Uterus (tissue), 4 donors: ENCODE measurements at places on chromosomes 4 and X. TPM values are rescaled to one million over a fixed set of nuclear protein-coding genes. Genes with fewer than 3 reads are reported as not detected.

- DNase-seq: no peak
These were observed 139.0 kb downstream of the DCK start for GRCh38 chr4:71132486-71132885.

GRCh38 chr4:89949782-89950387 is 55.2 kb downstream of the MMRN1 start:
- DNase-seq: no peak

Gene ELF2
- 65.8 TPM for total RNA-seq

DNA sequence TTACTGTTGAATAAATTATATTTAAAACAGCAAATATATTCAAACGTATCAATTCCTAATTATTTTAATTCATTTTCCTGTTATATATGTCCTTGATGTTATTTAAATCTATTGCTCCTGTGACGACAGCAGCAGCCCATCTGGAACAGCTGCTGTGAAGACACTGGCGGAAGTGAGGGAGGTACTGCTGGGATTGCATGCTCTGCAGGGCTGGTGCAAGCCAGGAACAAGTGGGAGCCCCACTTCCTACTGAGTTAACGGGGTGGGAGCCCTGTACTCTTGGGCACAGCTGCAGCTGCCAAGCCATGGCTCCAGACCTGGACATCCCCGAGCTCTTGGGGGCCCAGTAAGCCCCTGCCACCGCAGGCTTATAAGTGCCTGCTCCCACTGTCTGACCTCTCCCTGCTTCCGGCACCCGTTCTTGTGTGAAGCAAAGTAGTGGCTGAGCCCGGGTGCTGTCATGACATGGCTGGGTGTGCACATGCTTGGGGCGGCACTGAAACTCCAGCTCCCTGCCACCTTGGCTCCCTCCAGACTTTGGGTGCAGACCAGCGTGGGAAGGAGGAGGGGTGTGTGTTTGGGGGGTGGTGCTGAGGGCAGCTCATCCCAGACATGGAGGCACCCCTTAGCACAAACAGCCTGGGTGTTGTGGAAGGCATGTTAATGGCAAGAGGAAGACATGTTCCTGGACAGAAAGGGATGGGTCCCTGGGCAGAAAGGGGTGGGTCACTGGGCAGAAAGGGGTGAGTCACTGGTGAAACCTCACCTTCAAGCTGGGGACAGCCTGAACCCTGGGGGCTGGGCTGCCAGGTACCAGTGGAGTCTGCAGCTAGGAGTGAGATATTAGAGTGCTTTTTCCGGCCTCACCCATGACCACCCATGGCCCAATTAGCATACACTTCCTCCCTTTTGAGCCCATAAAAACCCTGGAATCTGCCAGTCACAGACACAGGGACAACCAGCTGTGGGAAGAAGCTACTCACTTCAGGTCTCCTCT is 1981.3 kb upstream of the IGFBP7 start:
- DNase-seq: peak; percentile 9

- DNase-seq: peak; percentile 4
These were observed 34.1 kb upstream of the SORCS2 start for GRCh38 chr4:7158081-7158750.

Gene CDKN2AIP
- total RNA-seq: 37.1 TPM

DNA sequence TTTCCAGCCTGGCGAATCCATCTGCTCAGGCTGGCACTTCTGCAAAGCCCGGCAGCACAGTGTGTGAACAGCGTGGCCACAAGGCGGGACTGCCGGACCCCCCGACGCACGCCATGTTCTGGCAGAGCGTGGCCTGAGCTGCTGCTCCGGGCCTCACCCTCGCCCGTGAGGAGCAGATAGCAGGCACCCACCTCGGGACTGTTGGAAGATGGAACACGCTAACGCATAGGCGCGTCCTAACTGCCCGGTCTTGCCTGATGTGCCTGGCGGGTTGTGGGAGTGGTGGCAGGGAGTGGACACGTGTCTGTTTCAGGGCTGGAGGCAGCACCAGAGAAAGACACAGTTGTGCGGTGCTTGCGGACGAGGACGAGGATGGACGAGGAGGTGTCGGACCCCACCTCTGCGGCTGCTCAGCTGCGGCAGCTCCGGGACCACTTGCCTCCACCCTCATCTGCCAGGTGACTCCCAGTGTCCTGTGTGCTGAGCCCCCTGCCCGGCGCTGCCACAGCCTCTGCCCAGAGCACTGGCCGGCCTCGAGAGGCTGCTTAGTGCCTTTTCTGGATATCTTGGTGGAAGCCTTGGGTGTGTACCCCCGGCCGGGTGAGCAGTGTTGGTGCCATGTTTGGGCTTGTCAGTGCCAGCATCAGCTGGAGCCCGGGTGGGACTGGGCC is 28.2 kb downstream of the UVSSA start:
- DNase-seq: no peak

DNA sequence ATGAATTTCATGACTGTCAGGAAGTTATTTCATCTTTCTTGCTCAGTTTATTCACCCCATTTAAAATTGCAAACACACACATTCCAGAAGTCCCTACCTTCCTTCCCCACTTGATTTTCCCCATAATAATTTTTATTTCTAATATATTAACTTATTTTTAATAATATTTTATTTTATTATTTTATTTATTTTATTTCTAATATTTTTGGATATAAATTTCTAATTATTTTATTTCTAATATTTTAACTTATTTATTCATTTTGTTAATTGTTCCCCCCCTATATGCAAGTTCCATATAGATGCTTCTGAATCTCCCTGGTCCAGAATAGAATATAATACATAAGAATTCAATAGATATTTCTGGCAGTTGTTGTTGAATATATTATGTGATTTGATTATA is 293.7 kb upstream of the CPEB2 start:
- DNase-seq: no peak

DNA sequence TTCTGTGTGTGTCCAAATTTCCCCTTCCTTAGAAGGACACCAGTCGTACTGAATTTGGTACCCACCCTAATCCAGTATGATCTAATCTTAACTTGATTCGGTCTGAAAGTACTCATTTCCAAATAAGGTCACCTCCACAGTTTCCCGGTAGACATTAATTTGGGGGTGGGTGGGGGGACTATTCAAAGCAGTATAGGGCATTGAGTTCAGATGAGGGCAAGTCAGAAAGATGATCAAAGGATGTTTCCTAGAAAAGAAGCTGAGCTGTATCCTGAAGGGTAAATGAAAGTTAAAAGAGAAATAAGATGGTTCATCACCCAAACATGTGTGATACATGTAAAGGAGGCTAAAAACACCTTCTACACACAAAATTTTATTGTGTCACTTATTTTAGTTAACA is 42.0 kb upstream of the SCRG1 start:
- no peak for DNase-seq

GRCh38 chr4:19729886-19730651 is 521.6 kb upstream of the SLIT2 start:
- no peak for DNase-seq

GRCh38 chr4:14596904-14597303 is 405.4 kb upstream of the CPEB2 start:
- DNase-seq: no peak

- DNase-seq: no peak
These were observed 25.9 kb downstream of the COL25A1 start for GRCh38 chr4:109276482-109277095.

DNA sequence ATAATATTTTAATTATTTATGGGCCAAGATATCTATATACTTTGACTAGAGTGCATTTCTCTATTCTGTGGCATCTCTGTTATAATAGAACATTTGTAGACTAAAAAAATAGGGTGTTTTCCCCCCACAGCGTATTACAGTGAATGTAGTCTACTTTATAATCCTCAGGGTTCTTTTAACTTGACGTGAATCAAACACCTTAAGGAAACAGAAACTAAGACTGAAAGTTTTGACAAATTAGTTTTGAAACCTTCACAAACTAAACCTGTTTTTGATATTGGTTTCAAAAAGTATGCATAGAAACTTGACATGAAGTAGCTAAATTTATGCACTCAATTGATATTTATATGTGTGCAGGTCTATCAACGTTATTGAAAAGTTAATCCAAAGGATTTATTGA is 1963.1 kb upstream of the TENM3 start:
- no peak for DNase-seq

Gene GRSF1
- 82.0 TPM for total RNA-seq

Gene PAGE2
- not detected for total RNA-seq

GRCh38 chr4:84634961-84635360 is 52.0 kb downstream of the CDS1 start:
- no peak for DNase-seq

DNA sequence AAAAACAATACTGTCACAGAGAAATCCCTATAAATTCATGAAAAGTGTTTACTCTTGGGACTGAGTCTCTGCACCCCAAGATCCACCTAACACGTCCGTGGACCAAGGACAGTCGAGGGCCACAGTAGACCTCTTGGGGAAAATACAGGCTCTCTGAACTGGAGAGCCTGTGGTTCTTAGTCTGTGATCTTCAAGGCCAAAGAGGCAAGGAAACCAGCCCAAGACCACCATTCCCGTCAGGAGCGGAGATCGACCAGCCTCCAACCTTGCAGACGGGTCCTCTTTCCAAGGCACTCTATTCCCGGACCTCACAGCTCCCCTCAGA is 1.6 kb upstream of the APBB2 start:
- DNase-seq: no peak

DNA sequence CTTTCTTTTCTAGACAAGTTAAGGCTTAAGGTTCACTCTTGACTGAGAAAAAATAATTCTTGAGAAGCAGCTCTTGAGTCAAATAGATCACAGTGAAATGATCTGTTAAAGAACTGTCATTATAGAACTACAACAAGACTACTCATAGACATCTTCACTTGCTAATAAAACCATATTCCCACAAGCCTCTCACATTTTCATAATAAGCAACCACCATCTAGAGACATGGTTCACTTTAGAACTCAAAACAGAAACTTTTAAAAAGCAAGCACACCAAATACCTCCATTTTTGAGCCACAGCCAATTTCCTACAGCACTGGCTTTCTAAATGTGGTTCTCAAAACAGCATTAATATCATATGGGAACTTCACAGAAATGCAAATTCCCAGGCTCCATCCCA is 309.5 kb downstream of the TMA16 start:
- no peak for DNase-seq

GRCh38 chrX:32749070-32749469 is 462.3 kb downstream of the DMD start:
- DNase-seq: no peak

- no peak for DNase-seq
These were observed 31.4 kb downstream of the TBC1D9 start for GRCh38 chr4:140724760-140725159.

Gene NPY2R
- total RNA-seq: not detected

Gene NAP1L3
- 3.5 TPM for total RNA-seq

DNA sequence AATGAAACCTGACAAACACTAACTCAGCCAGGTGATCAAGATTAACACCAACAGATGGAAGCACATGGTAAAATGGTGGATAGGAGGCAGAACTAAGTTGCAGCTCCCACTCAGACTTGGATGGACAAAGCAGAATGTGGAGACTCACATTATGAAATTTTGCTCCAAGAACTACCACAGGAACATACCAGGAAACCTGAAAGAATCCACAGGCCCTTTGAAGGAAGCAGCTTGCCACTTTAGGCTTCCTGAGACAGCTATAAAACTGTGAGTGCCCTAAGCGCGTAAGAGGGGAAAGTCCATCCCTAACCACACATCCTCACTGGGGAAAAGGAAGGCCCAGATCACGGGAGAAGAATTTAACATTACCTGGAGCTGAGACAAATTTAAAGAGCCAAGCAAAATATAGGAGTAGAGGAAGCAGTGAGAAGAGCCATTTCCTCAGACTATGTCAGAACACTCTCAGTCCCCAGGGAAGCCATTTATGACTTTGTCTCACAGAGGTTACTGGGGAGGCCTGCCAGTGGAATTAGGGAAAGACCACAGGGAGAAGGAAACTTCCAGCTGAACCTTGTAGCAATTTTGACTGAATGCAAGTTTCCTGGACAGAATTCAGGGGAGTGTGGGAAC is 224.5 kb downstream of the TEX13C start:
- DNase-seq: no peak

GRCh38 chrX:139803224-139803623 is 95.3 kb upstream of the MCF2 start:
- DNase-seq: no peak

DNA sequence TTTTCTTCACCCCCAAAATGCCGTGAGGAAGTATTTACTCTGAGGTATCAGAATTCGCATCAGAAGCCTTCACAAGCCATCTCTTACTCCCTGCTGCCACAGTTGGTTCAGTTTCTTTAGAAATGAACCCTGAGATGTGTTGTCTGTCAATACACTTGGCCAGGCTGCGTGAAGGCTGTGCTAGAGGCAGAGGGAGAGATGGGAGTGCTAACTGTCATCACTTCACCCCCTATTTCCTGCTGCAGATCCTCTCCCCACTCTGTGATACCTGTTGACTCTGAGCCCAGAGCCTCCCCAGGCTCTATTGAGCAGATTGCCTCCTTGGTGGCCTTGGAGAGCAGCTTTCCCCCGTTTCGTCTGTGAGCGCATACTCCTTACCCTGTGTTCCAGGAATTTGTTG is 34.8 kb downstream of the FHIP1A start:
- DNase-seq: no peak

Gene CT45A2
- total RNA-seq: not detected

GRCh38 chr4:117770269-117771102 is 263.8 kb upstream of the NDST3 start:
- no peak for DNase-seq

- no peak for DNase-seq
These were observed 21.6 kb downstream of the CCNG2 start for GRCh38 chr4:77178560-77178959.

DNA sequence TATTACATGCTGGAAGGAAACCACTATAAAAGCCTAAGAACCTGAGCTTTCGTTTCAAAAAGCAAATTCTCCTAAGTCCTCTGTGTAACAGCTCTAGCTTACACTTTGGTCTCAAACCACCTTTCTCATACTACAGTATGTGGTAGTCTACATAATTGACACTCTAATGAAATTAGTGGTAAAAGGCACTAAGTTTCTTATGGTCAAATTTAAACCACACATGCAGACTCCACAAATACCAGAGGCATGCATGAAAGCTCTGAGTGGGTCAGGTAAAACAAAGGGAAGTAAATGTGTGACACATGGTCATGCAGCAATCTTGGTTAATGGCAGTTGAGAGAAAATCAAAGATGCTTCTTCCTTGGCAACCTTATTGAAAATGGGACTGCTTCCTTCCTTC is 187.8 kb downstream of the CCNG2 start:
- no peak for DNase-seq

DNA sequence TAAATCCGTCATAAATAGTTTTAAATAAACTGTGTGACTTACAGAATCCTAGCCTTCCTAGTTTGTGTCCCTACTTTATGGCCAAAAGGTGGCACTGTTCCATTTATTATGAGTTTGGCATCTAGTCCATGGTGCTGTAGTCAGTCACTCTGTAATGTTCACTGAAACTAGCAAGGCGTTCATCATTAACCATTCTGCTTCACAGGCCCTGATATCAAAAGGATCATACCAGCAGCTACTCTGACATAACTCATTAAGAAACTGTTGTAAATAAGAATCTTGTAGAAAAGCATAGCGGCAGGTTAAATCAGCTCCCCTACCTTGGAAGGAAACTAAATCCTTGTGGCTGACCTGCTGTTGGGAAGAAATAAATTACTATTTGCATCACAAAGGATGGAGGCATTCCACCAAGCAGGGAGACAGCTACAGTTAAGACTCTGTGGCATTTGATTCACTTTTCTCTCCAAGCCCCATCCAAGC is 919.6 kb upstream of the DIAPH2 start:
- DNase-seq: no peak
